ENCODE measurements at places on chromosomes 4 and X. TPM values are rescaled to one million over a fixed set of nuclear protein-coding genes. Genes with fewer than 3 reads are reported as not detected.

GRCh38 chr4:2651998-2652397, 104.1 kb downstream of the TNIP2 start:
- DNase-seq, result no peak

Gene EDNRA
- total RNA-seq, result 50.6 TPM

DNA sequence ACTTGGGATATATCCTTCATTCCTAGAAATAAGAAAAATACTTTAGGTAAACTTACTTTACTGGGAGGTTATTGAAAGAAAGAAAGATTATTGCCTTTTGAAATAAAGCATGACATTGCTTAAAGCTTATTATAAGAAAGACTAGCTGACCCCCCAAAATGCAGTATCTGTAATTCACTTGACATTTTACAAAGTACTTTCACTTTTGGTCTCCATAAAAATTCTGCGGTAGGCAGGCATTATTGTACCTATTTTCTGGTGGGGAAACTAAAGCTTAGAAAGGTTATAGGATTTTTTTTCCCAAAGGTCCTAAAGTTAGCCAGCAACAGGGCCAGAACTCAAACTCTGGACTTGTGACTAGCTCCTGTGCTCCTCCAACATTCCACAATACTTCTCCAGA, 29.7 kb upstream of the TXK start:
- no peak for DNase-seq

Gene CNGA1
- 0.61 TPM for total RNA-seq

- no peak for DNase-seq
Measured at GRCh38 chr4:164011791-164012190, 517.3 kb downstream of the TMA16 start.

Gene LRBA
- total RNA-seq, result 56.4 TPM

- no peak for DNase-seq
Measured at GRCh38 chrX:122583551-122583950, 600.5 kb upstream of the GRIA3 start.

- DNase-seq, result peak; percentile 79
Measured at GRCh38 chrX:108439426-108439942, at the start of gene COL4A5. TSS of gene COL4A5 (plus strand) at chrX:108439838. CDS start at chrX:108440126, 288 bp downstream.

Gene ZFYVE28
- total RNA-seq, result 10.0 TPM

Gene MAGEB10
- not detected for total RNA-seq

Gene MUC7
- total RNA-seq, result not detected

- DNase-seq, result no peak
Measured at GRCh38 chr4:170400361-170400760, 310.6 kb upstream of the AADAT start.

Gene CLDN34
- total RNA-seq, result 0.30 TPM

DNA sequence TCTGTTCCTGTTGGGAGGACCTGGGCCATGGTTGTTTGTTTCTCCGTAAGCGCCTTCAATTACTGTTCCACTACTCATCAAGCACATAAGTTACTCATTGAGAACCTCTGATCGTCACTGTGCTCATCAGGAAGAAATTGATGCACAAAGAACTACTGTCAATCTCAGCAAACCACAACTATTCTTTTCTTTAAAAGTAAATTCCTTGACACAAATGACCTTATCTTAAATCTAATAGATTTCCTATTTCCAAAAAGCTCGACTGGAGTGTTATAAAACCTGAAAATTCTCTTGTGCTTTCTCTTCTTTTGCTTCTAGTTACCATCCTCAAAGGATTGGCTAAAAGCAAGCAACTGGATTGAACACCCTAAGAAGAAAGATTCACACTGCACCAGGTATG, at the start of gene MUC7:
MUC7 (plus strand) TSS at position 301 of the 400 bp plus-strand sequence. CDS start 1,825 bp downstream, outside the sequence.
- DNase-seq, result no peak

Gene DCAF16
- total RNA-seq, result 33.2 TPM

DNA sequence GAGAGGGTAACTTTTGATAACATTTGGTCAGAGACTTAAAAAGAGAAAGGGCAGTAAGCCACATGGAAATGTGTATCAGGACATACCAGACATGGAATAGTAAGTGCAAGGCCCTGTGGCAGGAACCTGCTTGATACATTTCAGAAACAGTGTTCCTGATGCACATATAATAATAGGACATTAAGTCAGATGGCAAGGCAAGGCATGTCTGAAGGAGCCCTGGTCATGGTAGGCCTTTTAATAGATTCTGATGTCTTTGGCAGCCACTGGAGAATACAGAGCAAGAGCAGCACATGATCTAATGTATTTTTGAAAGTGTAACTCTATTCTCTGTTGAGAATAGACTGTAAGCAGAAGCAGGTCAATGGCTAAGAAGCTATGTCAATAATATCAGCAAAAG, 279.7 kb downstream of the CAMK2D start:
- no peak for DNase-seq
